ENCODE measurements at places on chromosomes 2 and 18. TPM values are rescaled to one million over a fixed set of nuclear protein-coding genes. Genes with fewer than 3 reads are reported as not detected.

- no peak for DNase-seq
These were observed 134.7 kb downstream of the EML6 start for GRCh38 chr2:54858021-54858681.

DNA sequence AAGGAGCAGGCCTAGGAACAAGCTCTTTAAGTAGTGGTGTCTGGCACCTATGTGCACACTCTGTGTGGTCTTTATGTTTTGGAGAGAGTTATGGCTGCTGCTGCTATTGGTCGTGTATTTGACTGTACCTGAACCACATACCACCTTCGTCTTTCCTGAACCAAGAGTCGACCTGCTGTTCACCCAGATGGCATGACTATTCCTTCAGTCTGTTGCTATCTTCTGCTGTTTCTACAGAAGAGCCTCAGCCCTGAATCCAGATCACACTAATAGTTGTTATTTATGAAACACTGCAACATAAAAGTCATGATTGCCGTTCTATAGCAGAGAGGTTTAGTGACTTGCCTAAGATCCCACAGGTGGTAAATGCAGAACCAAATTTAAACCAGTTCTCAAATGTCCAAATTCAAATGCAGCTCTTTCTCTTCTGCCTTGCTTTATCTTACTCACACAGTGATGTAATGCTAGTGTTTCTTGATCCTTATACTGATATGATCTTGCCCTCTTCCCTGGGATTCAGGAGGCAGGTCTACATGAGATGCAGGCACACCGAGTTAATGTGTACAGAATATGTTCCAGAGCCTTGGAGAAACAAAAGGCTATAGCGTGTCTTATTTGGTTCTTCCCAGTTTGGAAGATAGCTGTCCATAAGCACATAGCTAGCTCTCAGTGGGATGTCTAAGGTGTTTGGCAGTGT lies 122.1 kb upstream of the FOSL2 start:
- DNase-seq = no peak

DNA sequence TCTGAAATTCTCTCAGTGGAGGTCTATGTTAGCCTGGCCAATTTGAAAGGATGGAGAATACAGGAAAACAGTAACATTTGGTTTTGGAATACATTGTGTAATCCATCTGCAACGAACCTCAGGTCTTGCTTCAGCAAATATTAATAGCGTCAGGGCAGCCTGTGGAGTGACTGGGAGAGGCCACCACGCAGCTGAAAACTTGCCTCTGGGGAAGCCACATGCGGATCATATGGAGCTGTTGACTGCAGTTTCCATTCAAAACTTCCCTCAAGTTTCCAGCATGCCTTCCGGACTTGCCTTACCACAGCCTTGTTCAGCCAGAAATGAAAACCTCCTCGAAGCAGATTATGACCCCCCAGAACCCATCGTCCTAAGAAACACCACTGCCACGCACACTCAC lies 25.7 kb downstream of the BCL11A start:
- no peak for DNase-seq

Gene LYPD1
- total RNA-seq = 23.1 TPM

GRCh38 chr2:236984046-236984445 lies 101.6 kb upstream of the COPS8 start:
- DNase-seq = no peak

DNA sequence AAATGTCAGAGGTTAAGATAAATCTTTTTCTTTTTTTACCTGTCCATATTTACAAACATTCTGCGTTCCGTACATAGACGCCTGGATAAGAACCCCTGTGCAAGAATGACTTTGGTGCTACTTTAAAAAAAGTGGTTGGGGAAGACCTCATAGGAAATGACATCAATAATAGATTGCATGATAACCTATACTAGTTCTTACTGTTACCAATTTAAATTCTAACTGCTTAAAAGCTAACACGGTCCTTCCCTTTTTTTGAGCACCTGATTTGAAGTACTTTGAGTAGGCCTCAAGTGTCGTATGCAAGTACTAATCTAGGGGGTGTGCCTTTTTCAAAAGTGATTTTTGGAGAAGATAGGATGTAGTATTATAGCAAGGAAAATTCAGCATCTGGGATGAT lies 2.1 kb downstream of the SLC39A10 start:
- DNase-seq = no peak

Gene ZRANB3
- total RNA-seq = 10.4 TPM

- DNase-seq = peak; percentile 58
These were observed 107.5 kb upstream of the SERPINE2 start for GRCh38 chr2:224146356-224147160.

GRCh38 chr2:68948710-68949109 lies 4.0 kb downstream of the GKN2 start:
- DNase-seq = no peak

- DNase-seq = no peak
These were observed 12.0 kb downstream of the NDUFAF7 start for GRCh38 chr2:37243435-37243834.

DNA sequence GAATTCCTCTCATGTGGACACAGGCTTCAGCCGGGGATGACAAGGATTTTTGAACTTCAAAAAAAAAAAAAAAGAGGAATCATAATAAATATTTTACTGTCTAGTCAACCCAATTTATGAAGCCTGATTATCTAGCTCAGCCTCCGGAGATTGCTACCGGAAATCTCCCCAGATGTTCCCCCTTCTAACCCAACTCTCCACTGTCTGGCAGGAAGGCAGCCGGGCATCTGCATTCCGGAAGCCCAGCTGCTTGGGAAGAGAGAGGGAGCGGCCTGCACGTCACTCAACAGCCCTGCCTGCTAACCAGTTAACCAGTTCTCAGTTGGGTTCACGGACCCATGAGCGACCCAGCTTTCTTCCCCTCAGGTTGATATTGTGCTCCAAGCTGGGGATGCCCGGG lies 87.2 kb upstream of the POU3F3 start:
- DNase-seq = no peak

GRCh38 chr18:28005164-28005563 lies 171.8 kb downstream of the CDH2 start:
- DNase-seq = no peak

DNA sequence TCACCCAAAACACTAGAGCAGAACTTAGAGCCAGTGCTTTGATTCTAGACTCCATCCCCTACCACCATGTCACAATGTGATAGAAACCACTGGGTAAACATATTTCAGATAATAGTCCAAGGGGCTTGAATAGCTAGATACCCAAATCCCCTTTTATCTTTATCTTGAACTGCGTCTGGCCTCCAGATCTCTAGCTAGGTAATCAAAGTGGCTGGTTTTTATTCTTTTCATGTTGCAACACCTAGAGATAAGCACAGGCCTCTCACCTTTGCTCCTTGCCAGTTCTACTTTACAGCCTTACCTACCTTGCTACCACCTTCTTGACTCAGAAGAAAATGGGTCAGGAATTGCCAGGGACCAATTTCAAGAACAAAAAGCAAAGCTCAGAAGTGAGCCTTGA lies 171.2 kb downstream of the C1D start:
- DNase-seq = peak; percentile 26

DNA sequence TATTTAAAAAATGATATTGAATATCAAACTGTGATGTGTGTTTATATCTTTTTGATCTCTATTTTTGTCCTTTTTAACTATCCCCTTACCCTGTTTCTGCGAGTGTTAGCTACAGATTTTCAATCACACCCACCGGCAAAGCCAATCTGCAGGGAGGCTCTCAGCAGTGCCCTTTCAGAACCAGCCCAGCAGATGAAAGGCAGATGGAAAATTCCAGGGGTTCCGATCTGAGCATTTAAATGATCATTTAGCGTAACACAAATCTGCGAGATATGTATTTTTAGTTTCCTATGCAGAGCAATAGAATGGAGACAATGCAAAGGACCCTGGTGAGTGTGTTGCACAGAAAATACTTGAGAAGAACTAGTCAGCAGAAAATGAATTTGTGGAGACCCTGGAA lies 2170.5 kb upstream of the PIK3C3 start:
- no peak for DNase-seq

Gene LYPD6B
- total RNA-seq = 13.3 TPM

Gene TFPI
- 122 TPM for total RNA-seq

Gene KYNU
- total RNA-seq = 13.8 TPM

Gene SLC9A4
- total RNA-seq = 0.80 TPM

DNA sequence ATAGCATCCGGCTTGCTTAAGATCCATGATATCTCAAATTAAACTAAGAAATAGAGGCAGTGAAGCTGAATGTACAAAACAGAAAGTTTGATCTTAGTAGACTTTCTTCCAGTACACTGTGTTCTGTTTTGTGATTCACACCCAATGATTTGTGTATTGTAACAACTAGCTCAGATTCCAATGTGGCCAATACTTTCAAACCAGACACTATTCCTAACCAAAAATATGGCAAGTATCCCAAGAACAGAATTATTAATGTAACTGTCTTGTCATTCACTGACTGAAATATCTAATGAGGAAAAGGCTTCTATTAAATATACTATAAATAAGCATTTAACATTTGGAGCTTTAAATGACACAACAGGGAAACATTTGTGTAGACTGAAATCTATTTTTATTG lies 299.1 kb downstream of the NRXN1 start:
- DNase-seq = no peak

GRCh38 chr2:215684448-215685237 lies 248.8 kb upstream of the FN1 start:
- DNase-seq = peak; percentile 37

Gene PTPRN
- total RNA-seq = 4.6 TPM

GRCh38 chr18:12420821-12421421 lies 13.2 kb downstream of the PRELID3A start:
- DNase-seq = peak; percentile 38

- no peak for DNase-seq
These were observed 27.1 kb upstream of the KLF11 start for GRCh38 chr2:10016001-10016801.

Gene AGXT
- 90.8 TPM for total RNA-seq

DNA sequence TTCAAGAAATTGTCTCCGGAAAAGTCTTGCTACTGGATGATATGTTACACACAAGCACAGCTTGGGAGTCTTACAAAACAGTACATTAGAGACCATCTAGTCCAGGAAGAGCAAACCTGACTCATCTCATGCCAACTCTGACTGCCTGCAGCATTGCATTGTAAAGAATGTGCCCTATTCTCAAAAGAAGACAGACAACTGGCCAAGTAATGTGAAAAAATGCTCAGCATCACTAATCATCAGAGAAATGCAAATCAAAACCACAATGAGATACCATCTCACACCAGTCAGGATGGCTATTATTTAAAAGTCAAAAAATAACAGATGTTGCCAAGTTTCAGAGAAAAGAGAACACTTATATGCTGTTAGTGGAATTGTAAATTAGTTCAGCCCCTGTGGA lies 42.7 kb upstream of the GORASP2 start:
- DNase-seq = no peak

Gene DPYSL5
- 0.48 TPM for total RNA-seq

GRCh38 chr2:140929849-140930248 lies 1201.0 kb downstream of the LRP1B start:
- no peak for DNase-seq

DNA sequence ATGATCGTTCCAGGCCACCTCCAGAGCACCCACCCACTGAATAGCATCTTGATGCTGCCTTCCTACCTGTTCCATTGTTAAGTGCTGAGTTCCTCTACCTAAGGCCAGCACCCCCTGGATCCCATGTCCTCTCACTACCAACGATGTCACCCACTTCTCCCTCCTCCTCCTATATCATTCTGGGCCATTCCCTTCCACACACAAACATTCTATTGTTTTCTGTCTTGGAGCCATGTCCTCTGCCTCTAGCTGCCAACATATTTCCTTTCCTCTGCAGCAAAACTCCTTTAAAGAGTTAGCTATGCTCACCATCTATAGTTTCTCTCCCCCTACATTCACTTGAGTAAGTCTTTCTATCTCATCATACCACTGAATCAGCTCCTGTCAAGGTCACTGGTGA lies 64.0 kb upstream of the ACKR3 start:
- DNase-seq = no peak

DNA sequence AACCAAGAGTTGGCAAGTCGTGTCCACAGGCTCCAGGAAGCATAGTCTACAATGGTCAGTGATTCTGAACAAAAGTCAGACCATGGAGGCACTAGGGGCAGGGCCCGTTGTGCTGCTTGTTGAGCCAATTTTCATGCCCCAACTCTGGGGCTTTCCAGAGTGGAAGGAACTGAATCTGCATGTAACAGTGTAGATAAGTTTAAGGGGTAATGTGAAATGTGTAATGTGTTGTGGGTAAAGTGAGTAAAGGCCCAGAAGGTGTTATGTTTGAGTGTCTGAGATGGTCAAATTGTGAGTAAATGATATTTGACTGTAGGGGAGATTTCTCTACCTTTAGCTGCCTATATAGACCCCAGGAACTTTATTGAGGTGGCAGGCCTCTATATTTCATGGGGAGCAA lies 1336.5 kb upstream of the SLC39A10 start:
- no peak for DNase-seq

DNA sequence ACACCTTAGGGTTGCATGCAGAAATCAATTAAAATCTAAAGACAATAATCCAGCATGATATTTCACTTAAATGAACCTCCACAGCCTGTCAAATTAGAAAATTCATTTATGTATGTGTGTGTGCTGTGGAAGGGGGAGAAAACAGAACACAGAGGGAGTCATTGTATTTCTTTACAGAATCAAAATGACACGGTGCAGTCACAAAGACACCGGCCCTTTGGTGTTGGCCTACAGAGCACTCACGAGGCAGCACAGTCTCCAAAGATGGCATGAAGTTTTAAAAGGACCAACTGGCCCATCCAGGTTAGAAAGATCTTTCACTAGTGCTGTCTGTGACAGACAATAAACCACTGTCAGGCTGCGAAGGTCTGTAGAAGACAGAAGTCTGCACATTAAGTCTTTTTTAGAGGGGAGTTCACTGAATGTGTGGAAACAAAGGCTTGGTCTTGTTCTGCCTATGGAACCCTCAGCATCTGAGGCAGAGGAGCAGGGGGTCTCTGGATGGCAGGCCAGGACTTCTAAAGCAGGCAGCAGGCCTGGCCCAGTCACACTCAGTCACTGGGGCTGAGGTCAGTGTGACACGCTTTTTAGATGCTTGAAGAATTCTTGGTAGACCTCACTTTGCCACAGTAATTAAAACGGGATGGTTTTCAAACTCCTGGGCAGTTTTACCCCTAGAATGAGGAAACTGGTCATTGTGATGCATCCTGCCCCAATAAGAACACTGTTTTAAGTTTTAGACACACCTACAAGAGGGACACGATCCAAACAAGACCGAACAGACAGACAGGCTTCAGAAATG lies 184.9 kb downstream of the AFF3 start:
- DNase-seq = no peak

GRCh38 chr18:55763298-55763697 lies 175.3 kb upstream of the TCF4 start:
- peak; percentile 59 for DNase-seq

Gene IL18RAP
- total RNA-seq = 0.80 TPM

DNA sequence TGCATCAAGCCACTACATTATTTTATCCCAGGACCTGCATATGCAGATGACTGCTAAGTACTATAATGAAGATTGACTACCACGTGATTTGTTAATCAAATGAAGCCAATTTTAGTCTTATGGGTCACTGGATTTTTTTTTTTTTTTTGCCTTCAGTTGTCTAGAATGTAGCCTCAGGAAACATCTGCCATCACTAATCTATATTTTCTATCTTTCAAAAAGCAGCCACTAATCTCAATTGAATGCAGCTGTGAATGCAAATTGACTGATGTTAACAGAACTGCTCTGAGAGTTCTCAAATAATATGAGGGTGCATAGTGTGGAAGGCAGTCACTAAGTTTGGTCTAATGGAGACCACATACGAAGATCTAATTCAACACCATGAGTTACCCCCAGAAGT lies 106.3 kb downstream of the ABCA12 start:
- DNase-seq = no peak

GRCh38 chr2:215188078-215188477 lies 49.7 kb upstream of the ABCA12 start:
- DNase-seq = no peak

Gene IL36G
- 0.20 TPM for total RNA-seq

GRCh38 chr2:11103984-11104793 lies 51.1 kb upstream of the SLC66A3 start:
- DNase-seq = no peak

Gene MAP2
- 7.2 TPM for total RNA-seq

All from hepatocyte (in vitro differentiated cells).